Hematopoietic multipotent progenitor cell treated with erythropoietin and hydrocortisone succinate and interleukin-3 and kit ligand, for 15 days (in vitro differentiated cells): ENCODE measurements at places on chromosomes 1 and 21.

DNA sequence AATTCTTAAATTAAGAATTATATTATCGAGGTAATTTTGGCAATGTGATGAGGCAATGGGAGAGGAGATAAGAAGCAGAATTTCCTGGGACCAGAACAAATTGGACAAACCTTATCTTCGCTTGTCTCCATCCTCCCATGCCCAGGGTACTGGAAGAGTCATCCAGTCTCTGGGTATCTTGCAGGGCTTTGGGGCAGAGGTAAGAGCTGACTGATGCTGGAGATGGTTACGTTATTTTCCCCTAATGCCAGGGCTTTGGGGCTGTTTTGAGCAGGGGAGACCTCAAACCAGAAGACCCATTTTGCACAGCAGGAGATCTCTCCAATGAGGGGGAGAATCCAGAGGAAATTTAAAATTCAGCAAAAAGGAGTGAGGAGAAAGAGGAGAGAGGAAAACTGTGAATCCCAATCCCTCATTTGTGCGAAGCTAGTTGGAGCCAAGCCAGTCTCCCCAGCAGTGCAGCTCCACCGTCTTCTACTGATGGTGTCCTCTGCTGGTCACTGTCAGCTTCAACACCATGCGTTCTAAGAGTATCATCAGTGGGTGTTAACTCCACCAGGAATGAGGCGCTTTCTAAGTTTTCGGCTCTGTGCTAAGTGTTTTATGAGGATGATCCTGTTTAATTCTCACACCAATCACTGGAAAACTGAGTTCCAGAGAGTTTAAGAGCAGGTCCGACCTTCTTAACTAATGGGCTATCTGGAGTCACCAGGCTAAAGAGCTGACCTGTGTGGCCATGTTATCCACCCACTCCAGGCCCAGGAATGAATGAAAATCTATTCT, 86.8 kb upstream of the CD34 start:
- DNase-seq, result peak; percentile 75

GRCh38 chr1:41660570-41661427, 176.3 kb upstream of the EDN2 start:
- DNase-seq, result no peak

DNA sequence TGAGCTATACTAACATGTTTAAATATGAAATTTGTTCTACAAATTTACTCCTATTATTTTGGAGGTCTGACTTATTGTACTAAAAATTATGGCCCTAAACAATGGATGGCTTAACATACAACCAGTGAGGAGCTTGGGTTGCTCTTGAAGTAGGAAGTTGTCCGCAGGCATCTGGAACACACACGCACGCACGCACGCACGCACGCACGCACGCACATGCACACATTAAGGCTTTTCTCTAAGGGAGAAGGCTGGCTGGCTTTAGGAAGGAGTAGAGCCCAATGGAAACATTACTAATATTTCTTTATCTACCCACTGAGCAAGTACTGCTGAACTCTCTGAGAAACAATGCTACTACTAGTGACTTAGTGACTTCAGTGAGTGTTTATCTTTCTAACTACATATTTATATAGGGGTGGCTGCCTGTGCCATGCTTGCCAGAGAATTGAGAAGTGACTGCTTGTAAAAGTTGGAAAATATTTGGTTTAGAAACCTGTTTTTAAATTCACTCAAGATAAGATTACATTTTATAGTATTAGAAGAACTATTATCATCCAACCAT, 16.2 kb upstream of the ARHGAP29 start:
- no peak for DNase-seq

DNA sequence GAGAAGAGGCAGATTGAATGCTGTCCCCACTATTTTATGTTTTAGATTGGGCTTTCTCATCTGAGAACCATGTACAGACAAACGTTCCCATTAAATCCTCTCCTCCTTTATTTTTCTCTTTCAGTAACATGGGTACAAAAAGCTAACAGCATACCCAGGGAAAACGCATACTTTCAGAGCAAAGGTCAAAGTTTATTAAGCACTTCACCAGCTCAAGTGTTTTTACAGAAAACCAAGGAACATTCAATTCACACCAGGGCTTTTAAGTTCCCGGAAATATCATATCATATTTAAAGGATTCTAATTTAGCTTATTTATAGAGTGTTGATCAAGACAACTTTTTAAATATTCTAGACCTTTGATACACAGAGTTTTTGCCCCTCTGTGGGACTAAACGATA, 271.5 kb upstream of the C1orf87 start:
- DNase-seq, result no peak

GRCh38 chr1:175870217-175870616, 126.8 kb upstream of the TNR start:
- DNase-seq, result no peak

DNA sequence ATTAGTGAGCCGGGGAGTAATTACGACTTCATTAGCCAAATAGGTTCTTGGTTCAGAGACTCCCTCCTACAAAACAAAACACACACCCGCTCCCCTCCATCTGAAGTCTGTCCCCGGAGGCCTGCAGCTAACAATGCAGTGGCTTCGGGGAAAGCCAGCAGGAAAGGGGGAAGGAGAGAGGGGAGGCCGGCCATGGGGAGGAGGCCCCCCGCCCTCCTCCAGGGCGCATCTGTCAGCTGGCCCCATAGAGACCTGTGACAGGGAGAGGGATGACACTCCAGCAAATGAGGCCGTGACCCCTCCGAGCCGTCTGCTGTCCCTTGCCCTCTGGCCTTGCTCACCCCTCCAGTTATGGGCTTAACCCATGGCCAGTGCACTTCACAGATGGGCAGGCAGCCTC, 12.1 kb upstream of the CNTN2 start:
- no peak for DNase-seq

GRCh38 chr1:199858171-199858570, 169.3 kb upstream of the NR5A2 start:
- no peak for DNase-seq

- DNase-seq, result no peak
Measured at GRCh38 chr1:33369764-33370163, 48.9 kb upstream of the A3GALT2 start.

GRCh38 chr1:197198911-197199310, 52.4 kb upstream of the ASPM start:
- DNase-seq, result no peak

DNA sequence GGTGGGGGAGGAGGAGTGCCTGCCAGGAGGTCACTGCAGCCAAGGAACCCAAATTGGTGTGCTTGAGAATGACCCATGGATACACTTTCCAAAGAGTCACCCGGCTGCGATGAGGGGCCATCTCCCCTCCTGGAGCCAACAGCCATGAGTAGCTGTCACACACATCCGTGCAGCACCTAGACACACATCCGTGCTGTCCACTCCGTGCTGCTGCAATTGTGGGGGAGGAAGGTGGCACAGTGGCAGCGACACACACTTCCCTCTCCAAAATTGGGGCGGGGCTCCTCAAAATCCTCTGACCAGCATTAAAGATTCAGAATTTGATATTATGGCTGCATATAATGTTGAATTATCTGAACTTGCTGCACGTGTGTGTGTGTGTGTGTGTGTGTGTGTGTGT, 15.8 kb downstream of the TP73 start:
- DNase-seq, result no peak

GRCh38 chr1:112105557-112105956, 116.1 kb upstream of the KCND3 start:
- DNase-seq, result no peak

- peak; percentile 87 for DNase-seq
Measured at GRCh38 chr1:182601416-182601786, 2.8 kb downstream of the RGS16 start.

- DNase-seq, result no peak
Measured at GRCh38 chr1:15455522-15455921, 1.0 kb upstream of the CELA2A start.

DNA sequence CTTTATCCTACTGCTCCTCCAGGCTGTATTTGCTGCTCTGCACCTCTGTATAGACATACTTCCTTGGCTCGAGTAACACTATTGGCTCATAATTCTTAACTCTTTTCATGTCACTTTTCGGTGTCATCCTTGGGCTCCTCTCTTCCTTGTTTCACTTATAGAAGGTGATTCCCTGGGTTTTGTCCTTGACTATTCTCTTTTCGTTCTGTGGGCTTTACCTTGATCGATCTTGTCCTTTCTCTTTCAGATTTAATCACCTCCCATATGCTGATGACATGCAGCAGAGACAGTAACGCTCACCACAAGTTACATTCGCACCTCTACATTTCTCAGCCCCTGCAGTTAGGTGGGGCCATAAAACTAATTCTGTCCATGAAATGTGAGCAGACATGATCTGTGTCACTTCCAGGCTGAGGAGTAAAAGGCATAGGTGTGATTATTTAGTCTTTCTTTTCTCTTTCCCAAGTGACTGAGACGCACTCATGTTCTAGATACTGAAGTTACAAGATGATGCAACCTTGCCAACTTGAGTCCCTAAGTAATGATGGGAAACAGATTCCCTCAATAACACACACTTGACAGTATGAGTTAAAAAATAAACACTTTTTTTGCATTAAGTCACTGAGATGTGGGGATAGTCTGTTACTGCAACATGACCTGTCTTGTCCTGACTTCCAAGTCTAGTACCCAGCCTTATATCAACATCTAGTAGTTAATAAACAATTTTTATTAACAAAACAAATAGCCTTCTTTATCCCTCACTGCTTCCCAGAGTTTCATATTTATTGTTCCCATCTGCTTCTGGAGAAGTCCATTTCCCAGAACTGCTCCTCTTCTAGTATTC, 49.9 kb upstream of the HAO2 start:
- DNase-seq, result no peak

GRCh38 chr1:221286399-221286798, 407.2 kb downstream of the HLX start:
- no peak for DNase-seq

GRCh38 chr1:6385488-6386191, 7.9 kb downstream of the ACOT7 start:
- no peak for DNase-seq

- peak; percentile 82 for DNase-seq
Measured at GRCh38 chr1:234599617-234600417, 10.2 kb downstream of the IRF2BP2 start.

DNA sequence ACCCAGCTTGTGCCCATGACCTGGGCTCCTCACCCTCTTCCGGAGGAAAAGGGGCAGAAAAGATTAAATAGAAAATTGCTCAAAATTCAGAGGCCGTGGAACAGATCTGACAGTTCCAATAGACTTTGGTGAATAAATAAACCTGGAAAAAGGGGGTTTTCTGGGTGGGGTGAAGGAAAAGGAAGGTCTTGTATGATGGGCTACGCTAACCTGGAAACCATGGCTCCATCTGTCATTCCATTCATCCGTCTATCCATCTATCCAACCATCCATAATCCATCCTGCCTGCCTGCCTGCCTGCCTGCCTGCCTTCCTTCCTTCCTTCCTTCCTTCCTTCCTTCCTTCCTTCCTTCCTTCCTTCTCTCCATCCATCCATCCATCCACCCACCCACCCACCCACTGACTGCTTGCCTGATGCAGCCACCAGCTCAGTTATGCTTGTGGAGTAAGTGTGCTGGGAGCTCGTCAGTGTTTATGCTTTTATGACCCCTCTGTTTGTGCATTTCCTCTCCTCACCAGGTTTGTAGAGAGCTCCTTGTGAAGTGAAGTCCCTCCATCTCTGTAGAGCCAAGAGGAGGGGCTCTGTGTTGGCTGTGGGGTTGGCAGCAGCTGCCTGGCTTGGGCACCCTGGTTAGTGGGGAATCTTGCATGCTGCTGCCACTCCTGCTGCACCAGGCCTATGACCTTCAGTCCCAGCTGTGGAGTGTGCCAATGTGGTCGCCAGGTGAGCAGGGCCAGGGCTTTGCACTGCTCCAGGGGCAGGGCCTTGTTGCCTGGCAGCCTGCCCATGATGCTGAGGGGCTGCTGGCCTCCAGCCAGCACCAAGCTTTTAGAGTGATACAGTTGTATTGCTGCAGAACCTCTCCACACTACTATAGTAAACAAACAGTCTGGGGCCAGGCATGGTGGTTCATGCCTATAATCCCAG, 16.0 kb upstream of the POU3F1 start:
- DNase-seq, result no peak

DNA sequence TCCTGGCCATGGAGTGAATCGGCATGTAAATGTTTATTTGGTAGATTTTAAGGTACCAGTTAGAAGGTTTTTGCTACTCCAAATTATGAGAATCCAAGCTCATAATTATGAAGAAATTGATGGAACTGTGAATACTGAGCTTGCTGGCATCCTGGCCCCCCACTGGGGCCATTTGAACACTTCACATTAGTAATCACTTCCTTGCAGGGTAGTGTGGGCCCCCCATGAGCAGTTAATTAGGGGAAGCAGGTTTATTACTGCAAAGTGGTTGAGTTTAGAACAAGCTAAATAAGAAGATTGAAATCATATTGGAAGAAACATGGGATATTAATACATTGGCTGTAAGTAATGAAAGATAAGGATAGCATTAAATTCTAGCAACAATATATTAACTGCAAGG, 86.7 kb downstream of the S1PR1 start:
- DNase-seq, result no peak

DNA sequence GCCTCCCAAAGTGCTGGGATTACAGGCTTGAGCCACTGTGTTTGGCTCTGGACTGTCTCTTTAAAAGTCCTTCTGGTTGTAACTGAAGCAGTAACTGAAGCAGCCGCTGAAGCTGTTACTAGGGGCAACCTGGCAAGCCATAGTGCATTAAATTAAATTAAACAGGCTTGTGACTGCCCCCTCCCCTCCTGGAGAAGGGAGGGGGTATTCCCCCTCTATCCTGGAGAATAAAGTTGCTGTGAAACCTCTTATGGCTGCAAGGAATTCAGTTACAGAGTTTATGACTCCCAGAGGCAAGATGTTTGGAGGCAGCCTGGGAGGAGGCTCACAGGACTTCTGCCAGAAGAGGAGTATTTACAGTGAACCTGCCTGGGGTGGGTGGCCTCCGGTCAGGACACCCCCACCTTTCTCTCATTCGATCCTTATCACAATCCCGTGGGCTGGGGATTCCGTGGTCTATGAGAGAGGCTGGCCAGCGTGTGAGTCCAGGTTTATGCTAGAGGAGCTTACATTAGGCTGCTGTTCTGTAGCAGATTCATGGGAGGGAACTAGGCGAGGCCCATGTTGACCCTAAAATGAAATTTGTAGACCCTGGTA, 8.3 kb downstream of the TTC22 start:
- DNase-seq, result no peak

- DNase-seq, result no peak
Measured at GRCh38 chr1:8439015-8439702, 121.2 kb downstream of the SLC45A1 start.

- DNase-seq, result peak; percentile 26
Measured at GRCh38 chr1:90964444-90965035, 57.3 kb downstream of the ZNF644 start.
